ENCODE measurements at places on chromosomes 2 and 18. TPM values are rescaled to one million over a fixed set of nuclear protein-coding genes. Genes with fewer than 3 reads are reported as not detected.
A peak's percentile ranks its signal among the peaks of the same experiment; 100 is the strongest.

DNA sequence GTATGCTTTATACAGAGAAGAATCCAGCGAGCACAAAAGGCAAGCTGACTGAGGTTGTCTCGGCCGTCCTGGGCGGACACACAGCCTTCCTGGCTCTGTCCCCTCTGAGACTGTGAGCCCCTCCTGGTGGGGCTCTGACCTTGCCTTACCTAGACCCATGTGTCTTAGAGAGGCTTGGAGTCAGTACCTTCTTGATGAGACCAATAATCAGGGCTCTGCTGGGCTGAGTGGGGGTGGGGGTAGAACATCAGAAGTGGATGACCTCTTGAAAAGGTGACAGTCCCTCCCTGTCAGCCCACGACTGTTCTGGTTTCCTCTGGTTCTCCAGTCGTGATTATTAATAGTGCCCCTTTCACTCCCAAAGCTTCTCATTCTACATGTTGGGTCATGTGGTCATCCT, 31.2 kb downstream of the TWIST2 start:
- no peak for DNase-seq

Gene KIF1A
- 1.4 TPM for total RNA-seq

Gene PRKAG3
- not detected for total RNA-seq

Gene HOXD3
- total RNA-seq = 0.70 TPM

- DNase-seq = no peak
Observed at GRCh38 chr2:65128297-65129190, 1.4 kb downstream of the RAB1A start.

Gene METTL21A
- total RNA-seq = 20.8 TPM

Gene CNGA3
- not detected for total RNA-seq

Gene RFTN2
- total RNA-seq = 1.5 TPM

GRCh38 chr2:63023444-63023843, 27.2 kb upstream of the OTX1 start:
- peak; percentile 23 for DNase-seq

DNA sequence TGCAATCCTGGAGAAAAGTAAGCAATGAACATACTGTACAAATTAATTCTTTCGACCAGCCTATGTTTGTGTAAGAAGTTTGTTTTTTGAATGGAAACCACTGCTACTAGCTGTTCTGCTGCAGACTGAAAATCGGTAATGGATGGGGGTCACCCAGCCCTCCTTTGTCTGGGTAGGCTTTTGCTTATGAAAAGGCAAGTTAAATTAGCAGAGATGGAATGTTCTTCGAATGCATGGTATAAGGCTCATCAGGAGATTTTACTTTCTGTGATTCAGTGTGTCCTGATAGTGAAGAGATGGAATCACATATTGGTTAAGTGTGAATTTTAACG, 53.8 kb downstream of the EEF1B2 start:
- no peak for DNase-seq
